ENCODE measurements at places on chromosomes 1 and 21.

DNA sequence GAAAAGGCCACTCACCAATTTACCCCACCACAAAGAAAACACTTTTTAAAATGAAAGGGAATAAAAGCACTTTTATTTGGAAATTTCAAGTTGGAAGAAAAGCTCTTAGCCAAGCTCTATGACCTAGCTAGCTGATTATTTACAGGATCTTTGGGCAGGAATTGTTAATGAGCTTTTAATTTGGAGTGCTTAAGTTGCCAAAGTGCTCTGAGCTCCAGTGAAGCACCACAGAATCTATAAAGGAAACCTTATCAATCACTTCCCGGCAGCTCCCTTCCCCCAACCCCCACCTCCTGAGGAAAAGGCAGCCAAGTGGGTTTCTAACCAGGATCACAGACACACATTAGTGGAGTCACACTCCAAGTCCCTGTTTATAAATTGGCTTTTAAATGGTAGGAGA, 1.5 kb downstream of the ERI3 start:
- no peak for DNase-seq

- DNase-seq = no peak
Observed at GRCh38 chr1:47786316-47786715, 210.9 kb downstream of the TRABD2B start.

DNA sequence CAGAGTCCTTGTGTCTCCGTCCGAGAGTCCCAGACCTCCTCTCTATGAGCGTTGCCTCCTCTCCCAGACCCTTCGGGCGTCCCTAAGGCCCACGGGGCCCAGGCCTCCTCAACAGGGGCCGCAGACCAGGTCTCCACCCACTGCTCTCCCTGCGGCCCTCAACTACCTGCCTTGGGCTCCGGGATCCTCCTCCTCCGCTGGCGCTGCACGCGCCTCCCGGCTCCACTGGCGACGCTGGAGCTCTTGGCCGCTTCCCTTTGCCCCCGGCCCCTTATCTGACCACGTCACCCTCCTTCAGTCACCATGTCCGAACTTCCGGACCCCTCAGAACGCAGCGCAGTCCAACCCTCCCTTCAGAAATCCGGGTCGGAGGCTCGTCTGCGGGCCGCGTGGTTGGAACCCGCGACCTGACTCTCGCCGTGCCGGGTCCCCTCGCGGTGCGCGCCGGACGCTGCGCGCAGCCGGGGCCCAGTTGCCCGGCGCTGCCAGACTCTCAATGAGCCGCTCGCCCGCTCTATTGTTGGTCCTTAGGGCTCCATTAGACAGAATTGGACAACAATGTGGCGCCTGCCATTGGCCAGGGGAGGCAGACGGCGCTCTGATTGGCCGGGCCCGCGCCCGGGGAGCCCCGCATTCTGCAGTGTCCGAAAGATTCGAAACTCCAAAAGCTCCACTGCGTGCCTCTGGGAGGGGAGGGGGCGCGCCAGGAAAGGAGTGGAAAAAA, at the start of gene DMRTA2:
DMRTA2 (minus strand) TSS at position 498 of the 724 bp plus-strand sequence. CDS start 1,907 bp downstream, outside the sequence.
- DNase-seq = no peak

GRCh38 chr1:12617901-12618660, at the start of gene DHRS3:
TSS of gene DHRS3 (minus strand) at chr1:12618210. CDS start at chr1:12617348, 862 bp downstream.
- peak; percentile 63 for DNase-seq

- DNase-seq = no peak
Observed at GRCh38 chr1:9835404-9835757, 11.6 kb upstream of the CLSTN1 start.

GRCh38 chr1:20223106-20223505, 36.8 kb upstream of the PLA2G2C start:
- DNase-seq = no peak

GRCh38 chr1:41712695-41713094, 206.0 kb downstream of the HIVEP3 start:
- DNase-seq = no peak

GRCh38 chr1:33396188-33397124, 34.4 kb downstream of the PHC2 start:
- DNase-seq = no peak

GRCh38 chr1:207745285-207745684, 6.6 kb upstream of the CD46 start:
- DNase-seq = no peak

DNA sequence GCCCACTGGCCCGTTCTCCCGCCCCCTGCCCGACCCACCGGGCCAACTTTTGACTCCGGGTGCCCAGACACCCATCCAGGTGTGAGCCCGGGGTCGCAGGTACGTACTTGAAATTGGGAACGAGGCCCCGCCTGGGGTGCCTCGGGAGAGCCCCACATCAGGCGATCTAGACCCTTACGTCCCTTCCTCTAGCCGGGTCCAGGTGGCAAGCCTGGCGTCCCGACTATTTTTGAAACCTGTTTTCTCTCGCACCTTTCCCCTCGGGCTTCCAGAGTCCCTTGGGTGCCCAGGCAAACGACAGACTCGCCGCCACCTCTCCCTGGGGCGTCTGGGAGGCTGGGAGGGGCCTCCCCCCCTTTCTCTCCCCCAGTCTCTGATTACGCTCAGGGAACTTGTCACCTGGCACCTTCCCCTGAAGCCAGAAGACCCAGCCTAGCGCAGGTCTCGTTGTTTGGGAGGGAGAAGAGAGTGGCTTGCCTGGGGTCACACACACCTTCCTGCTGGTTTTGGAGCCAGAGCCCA, 898 bp downstream of the LDLRAP1 start:
- DNase-seq = no peak

- no peak for DNase-seq
Observed at GRCh38 chr21:30152792-30153191, 13.8 kb downstream of the CLDN17 start.

- no peak for DNase-seq
Observed at GRCh38 chr1:32632829-32633228, 17.5 kb downstream of the ZBTB8OS start.

GRCh38 chr1:100051401-100051800, 81.3 kb downstream of the SASS6 start:
- DNase-seq = no peak

DNA sequence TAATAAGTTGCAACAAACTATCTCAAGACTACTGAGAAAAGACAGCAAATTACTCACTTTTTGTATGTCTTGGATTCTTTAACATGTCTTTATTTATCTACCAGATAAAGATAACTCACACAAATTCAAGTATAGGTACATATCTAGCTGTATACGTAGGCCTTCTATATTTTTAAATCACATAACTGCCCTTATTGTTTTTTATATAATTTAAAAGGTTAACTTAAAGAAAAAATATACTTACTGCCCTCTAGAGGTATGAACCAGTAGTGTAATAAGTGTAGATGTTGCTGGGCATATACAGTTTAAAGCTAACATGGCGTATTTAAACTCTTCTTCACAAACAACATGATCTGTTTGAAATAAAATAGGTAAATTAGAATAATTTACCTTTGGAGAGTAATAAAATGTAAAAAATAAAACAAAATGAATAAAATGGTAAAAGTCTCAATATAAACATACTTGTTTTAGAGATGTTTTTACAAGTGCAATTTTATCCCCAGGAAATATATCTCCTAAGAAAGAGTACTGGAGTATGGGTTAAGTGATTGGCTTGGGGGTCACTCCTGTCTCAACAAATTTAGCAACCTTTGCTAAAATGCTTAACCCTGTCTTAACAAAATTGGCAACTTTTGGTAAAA, 235.2 kb downstream of the KCNT2 start:
- no peak for DNase-seq

DNA sequence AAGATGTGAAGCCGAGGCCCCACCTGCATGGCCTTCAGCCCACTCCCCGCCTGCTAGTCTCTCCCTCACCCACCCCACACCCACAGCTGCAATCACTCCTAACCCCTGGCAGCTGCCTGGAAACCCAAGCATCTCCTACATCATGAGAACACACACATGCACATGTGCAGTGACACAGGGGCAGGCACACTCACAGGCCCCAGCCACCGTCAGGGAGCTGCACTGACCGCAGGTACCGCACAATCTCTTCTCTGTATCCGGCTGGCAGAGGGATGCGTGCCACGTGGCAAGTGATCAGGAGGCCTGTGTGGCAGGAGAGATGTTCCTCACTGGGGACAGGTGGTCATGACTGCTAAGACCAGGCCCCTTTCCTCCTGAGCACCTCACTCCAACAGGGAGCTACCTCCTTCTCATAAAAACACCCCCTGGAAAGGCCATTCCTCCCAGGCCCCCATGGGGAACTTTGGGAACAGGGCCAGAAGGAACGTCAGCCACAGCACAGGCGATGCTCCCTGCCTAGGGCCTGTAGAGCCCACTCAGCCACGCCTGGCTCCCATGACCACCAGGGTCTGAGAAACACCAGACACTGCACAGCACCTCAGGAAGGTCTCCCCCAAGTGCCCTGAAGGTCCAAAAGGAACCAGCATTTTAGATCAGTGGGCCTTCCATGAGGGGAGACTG, 6.0 kb downstream of the LSS start:
- DNase-seq = no peak

- peak; percentile 57 for DNase-seq
Observed at GRCh38 chr1:26828411-26828991, 2.0 kb downstream of the ZDHHC18 start.

- no peak for DNase-seq
Observed at GRCh38 chr1:96076589-96076988, 645.0 kb upstream of the PTBP2 start.

DNA sequence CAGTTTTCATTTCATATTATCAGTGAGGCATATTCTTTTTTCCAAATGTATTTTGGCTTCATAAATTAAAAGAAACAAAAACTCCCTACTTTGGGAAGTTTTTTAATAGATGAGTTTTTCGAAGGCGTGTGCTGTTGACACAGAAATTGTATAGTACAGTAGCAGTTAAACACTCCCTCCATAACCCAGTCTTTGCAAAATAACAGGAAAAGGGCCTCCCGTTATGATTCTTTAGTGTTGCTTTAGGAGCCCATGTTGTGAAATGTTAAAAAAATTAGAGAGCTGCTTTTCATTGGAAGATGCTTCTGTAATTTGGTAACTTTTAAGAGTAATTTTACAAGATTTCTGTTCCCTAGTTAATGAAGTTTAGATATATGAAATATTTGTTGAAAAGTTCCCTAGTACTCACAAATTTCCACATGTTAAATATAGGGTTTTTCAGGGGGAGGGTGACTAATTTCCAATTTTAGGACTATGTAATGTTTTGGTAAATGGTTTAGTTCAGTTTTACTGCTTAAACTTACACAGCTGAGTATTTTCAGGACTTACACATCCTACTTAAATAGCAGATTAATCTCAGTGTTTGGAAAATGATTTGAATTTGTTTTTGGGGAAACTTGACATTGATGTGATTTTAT, 2.0 kb downstream of the CAMSAP2 start:
- DNase-seq = no peak

GRCh38 chr1:16719571-16720350, 20.6 kb upstream of the RNU1-4 start:
- no peak for DNase-seq

DNA sequence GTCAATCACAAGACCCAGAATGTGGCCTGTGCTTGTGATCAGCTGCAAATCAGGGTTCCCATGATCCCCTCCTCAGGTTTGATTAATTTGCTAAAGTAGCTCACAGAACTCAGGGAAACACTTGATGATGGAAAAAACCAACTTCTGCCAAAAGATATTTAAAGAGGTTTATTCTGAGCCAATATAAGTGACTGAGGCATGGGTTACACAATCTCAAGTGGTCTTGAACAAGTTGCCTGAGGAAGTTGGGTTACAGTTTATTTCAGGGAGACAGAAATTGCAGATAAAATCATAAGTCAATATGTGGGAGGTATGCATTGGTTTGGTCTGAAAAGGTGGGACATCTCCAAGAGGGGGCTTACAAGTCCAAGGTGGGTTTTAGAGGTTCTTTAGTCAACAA, 243.1 kb downstream of the S1PR1 start:
- no peak for DNase-seq

GRCh38 chr1:184340984-184341383, 45.8 kb upstream of the C1orf21 start:
- no peak for DNase-seq

GRCh38 chr1:20074725-20075171, 4.8 kb downstream of the PLA2G5 start:
- DNase-seq = no peak

DNA sequence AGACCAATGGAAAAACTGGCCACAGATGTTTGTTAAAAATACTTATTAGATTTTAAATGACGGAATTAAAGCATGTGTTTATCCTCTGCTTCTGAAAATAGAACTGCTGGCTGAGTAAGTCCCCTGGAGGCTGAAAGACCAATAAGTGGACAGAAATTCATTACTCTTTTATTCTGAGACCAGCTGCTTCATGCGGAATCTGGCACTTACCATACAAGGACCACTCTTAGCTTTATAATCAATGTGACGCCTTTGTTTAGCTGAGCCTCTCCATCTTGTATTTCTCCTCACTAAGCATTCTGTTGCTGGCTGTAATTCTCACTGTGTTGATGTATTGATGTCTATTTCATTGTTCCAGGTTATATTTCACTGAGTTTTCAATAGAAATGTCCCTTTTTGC, 6.3 kb upstream of the EXO1 start:
- no peak for DNase-seq

DNA sequence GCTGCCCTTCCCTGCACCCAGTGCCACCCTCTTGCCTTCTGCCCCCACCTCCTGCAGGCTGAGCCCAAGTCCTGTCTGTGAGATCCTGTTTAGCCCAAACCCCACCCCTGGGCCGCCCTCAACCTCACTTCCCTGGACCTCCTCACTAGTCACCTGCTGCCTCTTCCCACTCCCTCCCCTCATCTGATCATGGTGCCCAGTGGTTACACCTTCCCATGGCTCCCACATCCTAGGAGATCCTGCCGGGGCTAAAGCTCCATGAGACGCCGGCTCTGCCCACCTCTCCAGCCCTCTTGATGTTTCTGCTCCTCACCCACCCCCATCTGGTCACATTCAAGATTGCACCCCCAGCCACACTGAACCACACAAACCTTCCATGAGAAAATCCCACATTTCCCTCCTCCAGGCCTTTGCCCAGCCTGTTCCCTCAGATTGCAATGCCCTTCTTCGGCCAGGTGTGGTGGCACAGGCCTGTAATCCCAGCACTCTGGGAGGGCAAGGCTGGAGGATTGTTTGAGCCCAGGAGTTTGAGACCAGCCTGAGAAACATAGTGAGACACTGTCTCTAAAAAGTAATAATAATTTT, 17.0 kb downstream of the TTC39A start:
- no peak for DNase-seq
